ENCODE measurements at places on chromosomes 7 and 10. TPM values are rescaled to one million over a fixed set of nuclear protein-coding genes. Genes with fewer than 3 reads are reported as not detected.

Gene ITPRID1
- not detected for total RNA-seq

Gene CCDC6
- total RNA-seq = 27.3 TPM

Gene PLEKHS1
- not detected for total RNA-seq

Gene TMEM140
- total RNA-seq = 13.4 TPM

Gene DLX5
- total RNA-seq = not detected

Gene UCN3
- not detected for total RNA-seq

Gene TRIM56
- total RNA-seq = 28.8 TPM

Gene C7orf33
- total RNA-seq = not detected

Gene SEC23IP
- 27.3 TPM for total RNA-seq

Gene C10orf143
- 0.14 TPM for total RNA-seq

Gene MYL10
- not detected for total RNA-seq
